ENCODE measurements at places on chromosomes 16 and 17.

GRCh38 chr16:67017421-67017750 lies 11.6 kb upstream of the CBFB start:
- DNase-seq = no peak

DNA sequence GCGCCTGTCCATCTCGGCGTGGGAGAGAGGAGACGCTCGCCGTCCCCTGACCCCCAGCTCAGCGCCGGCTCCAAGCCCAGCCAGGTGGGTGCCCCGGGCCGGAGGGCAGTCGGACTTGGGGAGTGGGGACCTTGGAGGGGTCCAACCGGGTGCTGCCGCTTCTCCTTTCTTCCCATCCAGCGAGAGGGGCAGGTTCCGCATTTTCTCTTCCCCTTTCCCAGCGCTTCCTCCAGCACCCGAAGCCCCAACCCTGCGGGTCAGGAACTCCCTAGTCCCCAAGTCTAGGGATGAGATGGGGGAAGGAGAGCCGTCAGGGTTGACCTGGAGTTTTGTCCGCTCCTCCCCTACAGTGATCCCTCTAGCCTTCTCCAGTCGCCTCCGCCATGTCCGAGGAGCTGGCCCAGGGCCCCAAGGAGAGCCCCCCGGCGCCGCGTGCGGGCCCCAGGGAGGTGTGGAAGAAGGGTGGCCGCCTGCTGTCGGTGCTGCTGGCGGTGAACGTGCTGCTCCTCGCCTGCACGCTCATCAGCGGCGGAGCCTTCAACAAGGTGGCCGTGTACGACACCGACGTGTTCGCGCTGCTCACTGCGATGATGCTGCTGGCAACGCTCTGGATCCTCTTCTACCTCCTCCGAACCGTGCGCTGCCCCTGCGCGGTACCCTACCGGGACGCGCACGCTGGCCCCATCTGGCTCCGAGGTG lies at the start of gene OTOP2:
Gene OTOP2 (plus strand): TSS at position 24 of the 699 bp plus-strand sequence. CDS start 360 bp downstream, at position 384.
- DNase-seq = no peak

- no peak for DNase-seq
Observed at GRCh38 chr16:57407521-57408353, 3.2 kb downstream of the CCL17 start.

- DNase-seq = no peak
Observed at GRCh38 chr16:85574672-85575475, 38.2 kb upstream of the GSE1 start.

DNA sequence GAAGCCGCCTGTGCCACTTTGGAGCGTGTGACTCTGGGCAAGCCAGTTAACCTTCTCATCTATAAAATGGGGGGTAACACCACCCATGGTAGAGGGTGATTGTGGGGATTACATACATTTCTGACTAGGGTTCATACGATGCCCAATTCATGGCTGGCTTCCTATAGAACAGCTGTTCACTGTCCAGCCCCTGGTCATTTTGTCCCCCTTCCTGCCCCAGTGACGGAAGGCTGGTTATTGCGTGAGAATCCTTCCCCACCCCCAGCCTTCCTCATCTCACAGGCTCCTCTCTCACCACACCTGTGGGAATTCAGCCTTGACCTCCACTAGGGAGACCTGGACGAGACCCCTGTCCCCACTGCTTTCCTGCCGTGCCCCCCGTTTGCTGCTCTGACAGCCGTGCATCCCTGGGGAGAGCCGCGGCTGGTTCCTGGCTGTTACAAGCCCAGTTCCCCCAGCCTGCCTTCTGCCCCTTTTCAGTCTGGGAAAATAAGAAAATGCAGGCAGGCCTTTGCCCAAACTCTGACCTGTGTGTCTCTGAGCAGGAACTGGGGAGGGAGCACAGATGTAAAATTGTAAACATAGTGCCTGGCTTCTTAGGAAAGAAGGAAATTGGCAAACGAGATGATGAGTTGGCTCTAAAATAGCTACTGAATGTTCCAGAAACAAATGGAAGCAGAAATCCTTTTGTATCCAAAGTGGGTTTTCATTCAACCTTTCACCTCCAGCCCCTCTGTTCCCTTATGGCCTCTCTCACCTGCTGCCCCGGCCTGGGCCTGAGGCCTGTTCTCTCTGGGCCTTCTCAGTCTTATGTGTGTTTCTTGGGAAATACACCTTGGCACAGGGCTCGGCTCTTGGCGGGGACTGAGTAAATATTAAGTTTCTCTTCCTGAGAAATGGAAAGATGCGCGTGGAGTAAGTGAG lies 67.3 kb downstream of the OR1D5 start:
- no peak for DNase-seq

GRCh38 chr17:917391-917811 lies 62.2 kb downstream of the NXN start:
- no peak for DNase-seq

DNA sequence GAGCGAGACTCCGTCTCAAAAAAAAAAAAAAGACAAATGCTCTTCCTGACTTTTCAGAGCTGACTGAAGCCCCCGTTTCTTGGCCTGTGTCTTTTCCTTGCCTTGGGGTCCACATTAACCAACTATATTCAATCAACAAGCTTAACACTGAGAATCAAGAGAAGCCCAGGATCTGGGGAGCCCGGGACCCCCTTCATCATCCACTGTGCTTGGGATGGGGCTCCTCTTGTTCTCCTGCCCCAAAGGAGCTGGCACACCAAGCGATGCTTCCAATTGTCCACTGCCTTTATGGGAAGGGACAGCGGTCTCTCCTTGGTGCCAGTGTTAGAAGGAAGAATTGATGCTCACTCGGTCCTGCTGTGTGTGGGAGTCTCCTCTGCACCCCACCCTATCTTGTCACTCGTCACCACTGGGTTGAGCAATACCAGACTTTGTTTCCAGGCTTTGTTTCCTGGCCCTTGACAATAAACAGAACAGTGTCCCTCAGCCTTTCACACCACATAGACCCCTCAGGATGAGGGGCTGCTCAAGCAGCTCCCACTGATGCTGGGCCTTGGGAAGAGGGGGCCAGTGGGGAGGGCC lies 146.7 kb downstream of the KCNJ12 start:
- DNase-seq = no peak

DNA sequence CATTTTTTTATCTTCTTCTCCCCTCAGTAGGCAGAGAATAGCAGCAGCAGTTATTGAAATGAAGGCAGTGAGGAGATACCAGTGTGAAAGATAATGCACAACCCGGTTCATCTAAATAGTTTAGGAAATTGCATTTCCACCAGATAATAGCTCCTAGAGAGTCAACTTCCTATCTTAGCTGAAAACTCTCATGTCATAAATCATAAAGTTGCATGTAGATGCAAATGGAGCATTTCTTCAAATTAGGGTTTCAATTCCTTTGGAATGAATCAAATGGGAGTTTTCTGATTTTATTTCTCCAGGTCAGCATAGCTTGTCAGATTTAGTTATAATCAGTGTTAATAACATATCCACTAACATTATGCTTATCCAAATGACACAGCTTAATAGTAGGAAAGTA lies 335.3 kb downstream of the CNTNAP4 start:
- no peak for DNase-seq

- DNase-seq = no peak
Observed at GRCh38 chr16:69319381-69319780, 8.2 kb downstream of the VPS4A start.

GRCh38 chr17:36092230-36092629 lies 2.3 kb upstream of the CCL3 start:
- DNase-seq = peak; percentile 74

- no peak for DNase-seq
Observed at GRCh38 chr16:30372725-30373124, 1.9 kb upstream of the MYL11 start.

DNA sequence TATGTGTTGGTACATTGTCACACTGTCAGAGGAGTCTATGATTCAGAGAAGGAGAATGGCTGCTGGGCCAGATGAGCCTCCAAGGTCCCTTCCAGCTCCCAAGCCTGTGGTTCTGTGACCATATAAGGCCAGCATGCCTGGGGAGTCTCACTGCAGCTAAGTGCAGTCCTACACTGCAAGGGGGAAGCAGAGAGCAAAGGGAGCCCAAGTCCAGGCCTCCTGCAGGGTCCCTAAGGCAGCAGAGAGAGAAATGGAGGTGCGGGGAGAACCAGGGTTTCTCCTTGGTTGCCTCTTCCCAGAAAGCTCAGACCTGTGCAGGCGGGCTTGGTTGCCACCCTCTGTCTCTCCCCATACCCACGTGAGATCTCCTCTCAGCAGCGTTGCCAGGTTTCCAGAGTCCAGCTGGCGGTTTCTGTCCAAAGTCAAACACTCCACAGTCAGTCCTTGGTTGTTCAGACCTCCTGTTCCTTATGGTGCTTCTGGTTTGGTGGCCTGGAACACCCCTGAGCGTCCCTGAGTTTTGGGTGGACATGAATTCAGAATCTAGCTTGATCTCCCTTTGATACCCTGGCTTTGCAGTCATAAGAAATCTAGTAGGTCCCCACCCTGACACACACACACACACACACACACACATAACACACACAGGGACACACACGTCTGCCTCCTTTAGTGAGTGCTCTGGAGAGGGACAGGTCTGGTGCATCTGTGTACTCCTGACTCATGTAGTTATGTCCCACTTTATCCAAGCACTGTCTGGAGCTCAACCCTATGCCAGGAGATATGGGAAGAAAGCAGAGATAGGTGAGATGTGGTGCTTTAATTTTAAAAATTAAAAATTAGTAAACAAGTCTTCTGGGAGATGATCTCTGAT lies 78.8 kb downstream of the GNAO1 start:
- no peak for DNase-seq

DNA sequence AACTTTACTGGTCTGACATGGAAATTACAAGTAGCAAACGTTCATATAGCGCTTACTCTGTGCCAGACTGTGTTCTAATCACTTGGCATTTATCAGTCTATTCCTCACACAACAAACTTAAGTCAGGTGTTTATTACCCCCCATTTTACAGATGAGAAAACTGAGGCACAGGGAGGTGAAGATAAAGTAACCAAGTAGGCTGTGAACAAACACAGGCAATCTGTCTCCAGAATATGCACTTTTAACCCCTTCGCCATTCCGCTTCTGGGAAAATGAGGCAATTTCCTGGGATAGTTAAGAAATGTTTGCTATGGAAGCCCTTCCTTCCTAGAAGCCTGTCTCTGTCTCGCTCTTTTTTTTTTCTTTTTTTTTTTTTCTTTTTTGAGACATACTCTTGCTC lies 12.2 kb upstream of the CXCL16 start:
- no peak for DNase-seq

DNA sequence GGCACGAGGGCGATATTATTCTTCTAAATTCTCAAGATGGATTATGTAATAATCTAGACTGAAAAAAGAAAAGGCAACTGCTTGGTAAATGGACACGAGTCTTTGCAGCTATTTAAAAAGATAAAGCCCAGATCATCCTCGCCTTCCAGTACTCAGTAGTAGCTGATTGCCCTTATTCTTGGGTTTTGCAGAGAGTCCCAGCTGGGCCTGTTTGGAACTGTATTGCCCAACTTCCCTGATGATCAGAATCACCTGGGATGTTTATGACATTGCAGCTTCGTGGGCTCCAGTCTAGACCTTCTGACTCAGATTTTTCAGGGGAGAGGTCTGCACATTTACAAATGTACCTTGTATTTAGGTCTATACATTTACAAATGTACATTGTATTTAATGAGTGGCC lies 213.5 kb downstream of the RAB11FIP4 start:
- DNase-seq = no peak

DNA sequence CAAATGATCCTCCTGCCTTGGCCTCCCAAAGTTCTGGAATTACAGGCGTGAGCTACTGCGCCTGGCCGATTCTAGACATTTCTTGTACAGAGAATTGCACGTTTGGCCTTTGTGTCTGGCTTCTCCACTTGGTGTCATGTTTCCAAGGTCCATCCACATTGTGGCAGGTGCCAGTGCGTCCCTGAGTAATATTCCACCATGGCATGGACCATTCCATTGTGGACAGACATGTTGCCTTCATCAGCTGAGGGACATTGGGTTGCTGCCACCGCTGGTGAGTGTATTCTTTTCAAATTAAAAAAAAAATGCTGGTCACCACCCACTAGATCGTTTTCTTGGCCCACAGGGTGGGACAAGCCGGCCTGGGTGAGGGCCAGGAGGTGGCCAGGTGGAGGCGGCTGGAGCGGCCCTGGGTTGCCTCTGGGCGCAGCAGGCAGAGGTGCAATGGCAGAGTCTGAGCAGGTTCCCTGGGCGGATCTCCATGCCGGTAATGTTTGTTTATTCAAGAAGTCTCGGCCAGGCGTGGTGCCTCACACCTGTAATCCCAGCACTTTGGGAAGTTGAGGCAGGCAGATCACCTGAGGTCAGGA lies 274.1 kb downstream of the SEC14L1 start:
- DNase-seq = no peak

- no peak for DNase-seq
Observed at GRCh38 chr16:50467943-50468748, 80.0 kb upstream of the NKD1 start.

GRCh38 chr17:39745335-39746144 lies 7.8 kb downstream of the GRB7 start:
- no peak for DNase-seq

- DNase-seq = no peak
Observed at GRCh38 chr17:72362376-72363088, 241.7 kb downstream of the SOX9 start.

- no peak for DNase-seq
Observed at GRCh38 chr17:38426441-38426840, 1.8 kb upstream of the ARHGAP23 start.

- DNase-seq = no peak
Observed at GRCh38 chr16:28087675-28088300, 24.3 kb upstream of the GSG1L start.

DNA sequence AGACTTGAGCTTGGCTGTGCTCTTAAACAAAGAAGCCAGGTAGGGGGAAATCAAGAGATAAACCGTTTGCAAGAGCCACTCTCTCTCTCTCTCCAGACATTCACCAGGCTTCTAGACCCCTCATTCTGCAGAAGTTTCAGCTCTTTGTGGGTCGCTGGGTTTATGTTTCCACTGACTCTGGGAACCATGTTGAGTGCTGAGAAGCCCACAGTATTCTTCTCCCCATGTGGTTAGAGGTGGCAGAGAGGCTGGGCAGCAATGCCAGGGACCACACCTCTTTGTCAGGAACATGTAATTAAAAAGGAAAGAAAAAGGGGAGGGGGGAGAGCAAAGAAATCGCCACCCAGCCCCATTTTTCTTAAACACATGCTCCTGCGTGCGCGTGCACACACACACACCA lies 154.8 kb upstream of the SOX9 start:
- no peak for DNase-seq

- DNase-seq = peak; percentile 53
Observed at GRCh38 chr17:75864448-75864871, 9.3 kb upstream of the WBP2 start.

DNA sequence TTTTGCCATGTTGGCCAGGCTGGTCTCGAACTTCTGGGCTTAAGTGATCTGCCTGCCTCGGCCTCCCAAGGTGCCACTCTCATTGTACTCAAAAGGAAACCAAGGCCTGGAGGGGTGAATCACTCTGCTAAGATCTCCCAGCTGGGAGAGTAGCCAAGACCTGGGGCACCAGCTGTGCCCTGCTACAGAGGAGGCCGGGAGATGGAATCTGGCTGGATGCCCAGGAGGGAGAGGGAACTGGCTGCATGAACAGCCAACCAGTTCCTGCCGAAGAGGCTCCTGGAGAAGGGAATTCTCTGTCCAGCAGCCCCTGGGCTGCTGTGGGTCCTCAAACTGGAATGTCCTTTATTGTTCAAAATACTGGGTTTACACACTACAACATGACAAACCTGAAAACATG lies 238.7 kb upstream of the CIBAR2 start:
- peak; percentile 76 for DNase-seq

GRCh38 chr17:57140316-57140715 lies 55.3 kb downstream of the AKAP1 start:
- no peak for DNase-seq

GRCh38 chr17:68957944-68958343 lies 2.8 kb upstream of the ABCA8 start:
- DNase-seq = no peak

GRCh38 chr16:75621170-75621477 lies 2.0 kb downstream of the ADAT1 start:
- peak; percentile 93 for DNase-seq
